ENCODE measurements at places on chromosomes 3 and 15.

DNA sequence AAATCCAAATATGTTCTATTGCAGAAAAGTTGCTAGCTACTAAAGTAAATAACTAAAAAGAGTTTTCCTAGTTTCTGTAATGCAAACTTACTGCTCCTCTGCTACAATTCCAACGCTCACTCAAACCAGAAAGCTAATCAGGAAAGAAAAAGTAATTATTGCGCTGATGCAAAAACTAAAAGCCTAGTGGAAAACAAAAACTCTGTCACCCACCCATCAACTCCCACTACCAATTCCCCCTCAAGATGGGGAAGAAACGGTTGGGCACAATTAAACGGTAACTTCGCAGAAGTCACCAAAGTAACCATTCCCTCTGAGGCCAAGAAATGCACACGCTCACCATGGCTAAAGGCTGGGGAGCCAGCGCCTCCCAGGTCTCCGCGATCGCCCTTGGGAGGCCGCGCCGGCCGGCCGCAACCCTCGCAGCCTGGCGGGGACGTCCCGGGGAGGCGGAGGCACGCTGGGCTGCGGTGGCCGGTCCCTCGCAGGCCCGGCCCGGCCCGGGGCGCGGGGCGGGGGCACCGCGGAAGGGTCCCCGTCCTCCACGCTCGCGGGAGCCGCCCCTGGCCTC lies 684 bp downstream of the SLTM start:
- DNase-seq, result no peak

DNA sequence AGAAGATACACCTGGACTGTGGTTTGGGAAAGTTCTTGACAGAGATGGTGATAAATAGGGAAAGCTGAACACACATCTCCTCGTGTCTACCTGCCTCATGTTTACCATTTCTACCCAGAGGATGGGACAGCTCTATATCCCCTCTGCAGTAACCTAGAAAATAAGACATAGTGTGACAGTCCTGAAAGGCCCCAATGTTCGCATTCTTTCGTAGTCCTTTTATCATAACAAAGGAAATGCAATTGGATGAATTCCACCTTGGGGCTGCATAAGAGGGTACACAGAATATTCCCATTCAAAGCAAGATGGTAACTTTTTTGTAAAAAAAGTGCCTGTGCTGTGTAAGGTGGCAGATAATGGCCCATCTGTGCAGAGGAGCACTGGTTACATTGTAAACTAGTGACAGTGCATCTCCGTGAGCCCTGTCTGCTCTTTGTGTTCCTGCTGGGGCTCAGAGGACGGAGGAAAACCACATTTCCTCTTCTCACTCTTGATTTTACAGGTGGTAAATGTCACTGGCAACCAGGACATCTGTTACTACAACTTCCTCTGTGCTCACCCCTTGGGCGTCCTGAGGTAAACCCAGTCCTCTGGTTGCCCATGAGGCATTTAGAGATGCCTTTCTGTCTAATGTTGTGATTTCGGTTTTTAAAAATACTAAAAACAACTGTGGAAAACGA lies 74.3 kb downstream of the SIDT1 start:
- DNase-seq, result no peak

DNA sequence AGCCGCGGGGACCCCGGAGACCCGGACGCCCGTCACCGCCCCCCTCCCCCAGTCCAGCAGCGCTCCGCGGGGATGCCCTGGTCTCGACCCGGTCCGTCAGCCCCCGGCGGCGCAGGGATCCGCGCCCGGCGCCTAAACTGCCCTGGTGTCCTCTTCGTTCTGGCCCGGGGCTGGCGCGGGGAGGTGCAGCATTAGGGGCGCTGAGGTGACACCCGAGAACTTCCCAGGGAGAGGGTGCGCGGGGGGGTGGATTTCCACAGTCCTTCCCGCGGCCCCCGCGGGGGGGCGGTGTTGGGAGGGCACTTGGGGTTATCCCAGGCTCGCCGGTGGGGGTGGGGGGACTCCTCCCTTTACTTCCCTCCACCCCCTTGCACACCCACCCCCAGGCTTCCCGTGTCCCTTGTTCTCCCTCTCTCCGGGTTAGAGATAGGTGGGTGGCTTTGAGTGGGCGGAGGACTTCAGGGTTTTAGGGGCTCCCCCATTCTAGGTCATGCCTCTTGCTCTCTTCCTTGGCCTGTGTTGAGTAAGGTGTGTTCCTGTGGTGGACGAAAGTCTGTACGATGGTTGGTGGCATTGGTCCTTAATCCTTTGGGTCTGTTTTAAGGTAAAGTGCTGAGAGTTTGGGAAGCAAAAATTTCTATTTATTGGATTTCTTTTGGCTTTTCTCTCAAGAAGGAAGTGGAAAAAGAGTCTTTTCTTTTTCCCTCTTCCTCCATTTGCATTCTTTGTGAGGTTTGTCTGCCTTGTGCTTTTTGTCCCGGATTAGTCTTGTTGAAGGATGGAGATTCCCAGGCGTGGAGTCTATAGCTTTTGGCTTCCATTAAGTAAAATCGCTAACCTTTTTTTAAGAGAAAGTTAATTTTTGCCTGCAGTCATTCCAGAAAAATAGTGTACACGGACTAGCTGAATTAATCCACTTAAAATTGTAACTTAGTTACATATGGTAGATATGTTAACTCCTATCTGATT lies 811 bp downstream of the SKIL start:
- DNase-seq, result peak; percentile 70

DNA sequence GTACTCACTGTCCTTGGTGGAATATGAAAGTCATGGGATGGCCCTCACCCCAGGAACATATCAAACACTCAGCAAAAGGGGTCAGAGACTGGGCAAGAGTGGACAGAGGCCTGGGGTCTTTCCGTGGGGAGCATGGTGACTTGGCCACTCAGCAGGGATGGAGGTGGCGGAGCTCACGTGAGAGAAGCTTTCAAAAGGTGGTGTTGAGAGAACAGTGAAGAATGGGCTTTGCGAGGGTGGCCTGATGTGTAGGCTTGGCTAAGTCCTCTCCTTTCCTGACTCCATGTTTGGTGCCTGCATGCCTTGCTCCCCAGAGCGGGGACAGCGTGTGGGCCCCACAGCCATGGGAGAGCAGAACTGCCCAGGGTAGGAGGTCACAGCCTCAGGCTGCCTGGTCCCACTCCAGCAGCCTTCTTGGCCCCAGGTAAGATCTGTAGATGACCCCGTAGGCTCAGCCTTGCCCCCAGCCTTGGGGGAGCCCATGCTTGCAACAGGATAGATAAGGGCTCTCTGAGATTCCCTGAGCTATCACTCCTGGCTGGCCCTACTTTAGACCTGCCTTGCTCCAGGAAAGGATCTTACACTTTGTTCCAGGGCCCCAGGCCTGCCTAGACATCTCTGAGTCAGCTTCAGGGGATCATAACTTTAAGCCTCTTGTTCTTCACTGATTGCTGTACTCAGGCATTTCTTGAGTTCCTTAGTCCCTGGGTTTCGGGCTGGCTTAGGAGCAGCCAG lies 17.0 kb downstream of the RPLP1 start:
- no peak for DNase-seq

- no peak for DNase-seq
Measured at GRCh38 chr3:52017586-52017985, 21.9 kb upstream of the RPL29 start.

- DNase-seq, result no peak
Measured at GRCh38 chr3:172323894-172324610, 124.2 kb downstream of the GHSR start.

DNA sequence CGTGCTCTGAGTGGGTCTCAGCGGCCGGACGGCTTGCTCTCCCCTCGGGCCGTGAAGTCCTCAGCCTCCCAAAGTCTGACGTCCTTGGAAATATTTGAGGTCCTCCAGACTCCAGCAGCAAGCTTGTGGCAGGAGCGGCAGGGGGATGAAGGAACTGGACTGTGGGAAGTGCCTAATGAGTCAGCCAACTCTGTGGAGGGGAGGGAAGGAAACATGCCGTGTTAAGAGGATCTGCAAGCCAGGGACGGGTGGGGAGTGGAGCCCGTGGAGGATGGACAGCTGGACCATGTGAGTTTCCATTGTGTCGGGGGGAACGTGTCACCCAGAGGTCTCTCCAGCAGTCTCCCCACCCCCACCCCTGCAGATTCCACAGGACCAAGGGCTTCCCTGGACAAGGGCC lies 39.4 kb upstream of the IDH2 start:
- no peak for DNase-seq

- no peak for DNase-seq
Measured at GRCh38 chr15:65655457-65655856, 33.7 kb downstream of the SLC24A1 start.

DNA sequence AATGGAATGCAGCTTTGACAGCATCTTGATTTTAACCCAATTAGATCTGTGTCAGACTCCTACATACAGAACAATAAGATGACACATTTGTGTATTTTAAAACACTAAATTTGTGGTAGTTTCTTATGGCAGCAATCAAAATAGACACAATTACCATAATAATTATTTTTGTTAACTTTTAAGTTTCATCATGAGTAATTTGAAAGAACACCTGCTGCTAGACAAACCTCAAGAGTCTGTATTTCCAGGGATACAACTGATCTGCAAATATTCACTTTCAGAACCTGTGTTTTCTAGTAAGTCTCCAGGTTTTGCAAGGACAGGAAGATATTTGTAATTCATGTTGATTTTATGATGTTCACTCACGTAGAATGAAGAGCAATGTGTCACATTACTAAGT lies 736.8 kb downstream of the DIPK2A start:
- no peak for DNase-seq

- DNase-seq, result no peak
Measured at GRCh38 chr15:77494073-77494867, 73.6 kb downstream of the HMG20A start.

DNA sequence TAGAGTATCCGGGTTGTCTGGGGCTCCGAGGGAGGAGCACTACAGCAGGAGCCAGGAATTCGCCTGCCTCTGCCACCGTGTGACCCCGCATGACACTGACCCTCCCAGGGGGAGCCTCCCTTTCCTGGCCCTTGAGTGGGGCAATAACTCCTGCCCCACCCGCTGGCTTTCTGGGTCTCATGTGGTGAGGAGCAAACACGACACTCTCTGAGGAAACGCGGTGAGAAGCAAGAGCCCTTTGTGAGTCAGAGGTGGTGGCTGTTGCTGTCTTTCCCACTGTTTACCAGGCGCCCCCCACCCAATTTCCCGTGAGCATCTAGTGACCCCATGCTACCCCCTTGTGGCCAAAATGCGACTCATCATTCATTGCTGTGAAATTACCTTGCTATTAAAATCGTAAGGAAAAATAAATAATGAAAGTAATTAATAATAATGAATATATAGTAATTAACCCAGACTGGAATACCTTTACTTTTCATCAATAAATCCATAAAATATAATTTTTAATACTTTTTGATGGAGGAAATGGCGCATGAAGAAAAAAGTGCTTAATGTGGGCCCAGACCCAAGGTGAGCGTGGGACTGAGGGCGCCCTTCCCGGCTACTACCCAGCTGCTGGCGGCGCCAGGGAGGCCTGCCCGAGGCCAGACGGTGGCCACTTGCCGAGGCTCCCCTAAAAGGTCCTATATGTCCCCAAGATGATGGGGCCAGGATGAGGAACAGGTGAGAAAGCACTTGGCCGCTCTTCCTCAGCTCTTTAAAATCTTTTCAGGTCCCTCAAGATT lies 29.3 kb downstream of the CCNL1 start:
- peak; percentile 56 for DNase-seq

DNA sequence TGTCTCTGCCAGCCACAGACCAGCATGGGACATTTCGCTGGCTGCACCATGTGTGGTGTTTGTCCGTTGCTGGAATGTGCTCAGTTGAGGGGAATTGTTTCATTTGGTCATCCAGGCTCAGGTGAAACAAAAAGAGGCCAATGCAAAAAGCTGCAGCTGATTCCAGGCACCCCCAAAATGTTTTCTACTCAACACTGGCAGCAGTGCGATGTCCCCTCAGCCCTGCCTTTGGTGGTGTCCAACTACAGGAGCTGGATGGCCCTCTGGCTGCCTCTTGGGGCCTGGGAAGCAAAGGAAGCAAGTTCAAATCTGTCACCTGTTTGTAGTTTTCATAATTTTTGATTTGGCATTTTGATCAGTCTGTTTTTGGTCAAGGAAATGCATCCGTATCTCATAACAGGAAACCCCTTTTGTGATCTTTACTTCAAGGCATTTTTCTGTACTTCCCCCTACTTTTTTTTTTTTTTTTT lies 141.8 kb downstream of the EEFSEC start:
- DNase-seq, result no peak

- DNase-seq, result no peak
Measured at GRCh38 chr3:170420307-170420821, 1.7 kb downstream of the CLDN11 start.

GRCh38 chr3:43489930-43490329 lies 131.9 kb downstream of the ANO10 start:
- no peak for DNase-seq

- DNase-seq, result no peak
Measured at GRCh38 chr15:80929689-80930088, 59.9 kb downstream of the MESD start.

- no peak for DNase-seq
Measured at GRCh38 chr15:44968475-44968874, 12.0 kb downstream of the TERB2 start.

GRCh38 chr15:84818261-84819131 lies 1.3 kb downstream of the ALPK3 start:
- DNase-seq, result no peak

DNA sequence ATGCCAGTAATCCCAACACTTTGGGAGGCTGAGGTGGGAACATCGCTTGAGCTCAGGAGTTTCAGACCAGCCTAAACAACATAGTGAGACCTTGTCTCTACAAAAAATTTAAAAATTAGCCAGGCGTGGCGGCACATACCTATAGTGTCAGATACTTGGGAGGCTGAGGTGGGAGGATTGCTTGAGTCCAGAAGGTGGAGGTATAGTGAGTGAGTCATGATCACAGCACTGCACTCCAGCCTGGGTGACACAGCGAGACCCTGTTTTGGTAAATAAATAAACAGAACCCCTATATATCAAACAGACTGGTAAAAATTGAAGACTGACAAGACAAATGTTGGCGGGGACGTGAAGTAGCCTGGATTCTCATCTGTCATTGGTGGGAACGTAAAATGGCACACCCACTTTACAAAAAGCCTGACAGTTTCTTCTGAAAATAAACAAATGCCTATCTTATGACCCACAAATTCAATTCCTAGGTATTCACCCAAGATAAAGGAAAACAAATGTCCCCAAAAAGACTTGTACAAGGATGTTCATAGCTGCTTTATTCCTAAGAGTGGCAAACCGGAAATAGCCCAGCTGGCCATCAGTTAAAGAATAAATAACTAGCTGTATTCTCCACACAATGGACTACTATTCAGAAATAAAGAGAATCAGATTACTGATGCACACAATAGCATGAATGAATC lies 47.0 kb upstream of the GK5 start:
- DNase-seq, result no peak

DNA sequence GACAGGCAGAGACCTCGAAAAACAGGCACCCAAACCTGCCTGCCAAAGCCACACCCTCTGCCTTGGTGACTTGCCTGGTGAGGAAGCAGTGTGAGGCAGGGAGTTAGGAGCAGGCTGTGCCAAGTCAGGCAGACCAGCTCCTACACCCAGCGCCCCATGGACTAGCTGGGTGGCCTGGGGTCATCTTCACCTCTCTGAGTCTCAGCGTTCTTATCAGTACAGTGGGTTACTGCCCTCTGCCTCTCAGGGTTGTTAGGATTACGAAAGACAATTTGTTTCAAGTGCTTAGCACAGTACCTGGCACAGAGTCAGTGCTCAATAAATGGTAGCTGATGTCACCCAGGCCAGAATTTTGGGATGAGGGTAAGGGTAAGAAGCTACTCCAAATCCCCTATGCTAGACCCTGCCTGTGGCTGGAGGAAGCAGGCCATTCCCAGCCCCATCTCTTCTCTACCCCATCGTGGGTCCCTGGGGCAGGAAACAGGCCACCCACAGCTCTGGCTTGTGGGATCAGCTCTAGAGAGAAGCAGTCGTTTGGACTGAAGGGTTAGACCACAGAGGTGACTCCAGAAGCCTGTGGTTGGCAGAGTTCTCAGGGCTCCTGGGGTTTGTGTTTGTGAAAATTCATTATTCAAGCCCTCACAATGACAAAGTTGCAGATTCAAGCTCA lies 10.1 kb downstream of the SLC51B start:
- DNase-seq, result no peak
